Activated CD8-positive, alpha-beta T cell treated with anti-CD3 and anti-CD28 coated beads, Interleukin-2, amount 10 ng/mL, durations not matched to agents 7 days and 5 days (primary cell): ENCODE measurements at places on chromosomes 4 and X. TPM values are rescaled to one million over a fixed set of nuclear protein-coding genes. Genes with fewer than 3 reads are reported as not detected.

- no peak for DNase-seq
Measured at GRCh38 chr4:67988991-67989390, 25.7 kb upstream of the TMPRSS11A start.

DNA sequence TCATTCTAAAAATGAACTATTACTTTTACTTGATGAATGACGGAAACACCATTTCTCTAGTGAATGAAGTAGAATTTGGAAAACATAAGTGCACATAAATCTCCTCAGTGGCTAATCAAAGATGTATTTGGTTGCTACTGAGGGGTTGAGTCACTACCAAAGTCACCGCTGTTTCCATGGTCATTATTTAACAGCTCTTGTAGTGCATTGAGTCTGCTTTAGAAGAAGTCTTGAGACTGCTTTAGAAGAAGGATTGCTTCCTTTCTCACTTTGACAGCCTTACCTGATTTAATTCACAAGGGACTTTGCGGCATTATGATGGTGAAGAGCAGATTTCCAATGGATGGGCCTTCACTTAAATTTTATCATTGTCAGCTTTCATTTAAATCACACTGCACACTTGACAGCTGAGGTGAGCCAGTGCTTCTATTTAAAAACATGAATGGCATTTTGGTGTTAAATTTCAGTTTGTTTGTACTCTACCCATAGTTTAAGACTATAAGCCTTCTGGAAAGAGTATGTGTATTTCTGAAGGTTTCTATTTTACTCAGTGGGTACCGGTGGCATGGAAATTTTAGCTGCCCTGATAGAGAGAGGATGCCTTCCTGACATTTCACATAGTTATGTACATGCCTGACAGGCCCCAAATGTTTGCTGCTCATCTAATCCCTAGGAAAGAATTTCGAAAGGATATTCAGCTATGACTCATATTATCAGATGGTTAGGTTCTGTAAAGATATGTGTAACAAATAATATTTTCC lies 9.5 kb downstream of the ASB5 start:
- DNase-seq: no peak

DNA sequence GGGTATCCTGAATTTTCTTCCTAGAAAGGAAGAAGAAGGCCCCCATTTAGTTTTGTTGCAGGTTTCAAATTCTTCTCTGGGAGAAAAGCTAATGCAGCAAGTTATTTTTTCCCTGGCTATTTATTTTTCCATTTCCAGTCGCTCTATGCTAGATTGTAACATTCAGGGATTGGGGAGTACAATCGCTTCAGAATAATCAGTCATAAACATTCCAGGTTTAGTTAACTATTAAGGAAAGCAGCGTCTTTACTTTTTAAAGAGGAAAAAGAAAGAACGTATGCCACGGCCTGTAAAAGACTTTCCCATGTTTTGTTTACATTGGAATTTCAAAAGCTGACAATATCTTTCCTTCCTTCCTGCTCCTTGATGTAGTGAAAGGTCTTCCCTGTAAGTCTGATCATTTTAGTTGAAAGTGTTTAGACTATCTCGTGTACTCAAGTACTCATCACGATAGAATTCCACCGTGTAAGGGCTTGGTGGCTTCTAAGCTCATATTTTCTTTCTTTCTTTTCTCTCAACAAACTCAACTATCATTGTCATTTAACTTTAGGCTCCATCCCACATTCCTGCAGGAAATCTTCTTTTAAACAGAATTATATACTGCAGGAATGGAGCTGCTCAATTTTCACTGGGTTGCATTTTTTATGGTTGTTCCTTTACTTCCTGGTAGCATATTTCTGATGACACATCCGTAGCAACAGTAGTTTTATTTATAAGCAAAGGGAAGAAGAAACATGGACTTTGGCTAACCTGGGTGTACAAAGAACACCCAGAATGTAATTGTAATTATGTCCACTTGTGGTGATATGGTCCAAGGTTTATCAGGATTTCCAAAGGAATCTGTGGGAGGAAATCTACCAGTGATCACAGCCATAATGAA lies 213.1 kb upstream of the FAT1 start:
- no peak for DNase-seq

- no peak for DNase-seq
Measured at GRCh38 chrX:117274965-117275364, 812.2 kb upstream of the CT83 start.

- DNase-seq: no peak
Measured at GRCh38 chr4:114684462-114684861, 85.9 kb downstream of the UGT8 start.

GRCh38 chr4:149555146-149555545 lies 260.5 kb downstream of the IQCM start:
- no peak for DNase-seq

DNA sequence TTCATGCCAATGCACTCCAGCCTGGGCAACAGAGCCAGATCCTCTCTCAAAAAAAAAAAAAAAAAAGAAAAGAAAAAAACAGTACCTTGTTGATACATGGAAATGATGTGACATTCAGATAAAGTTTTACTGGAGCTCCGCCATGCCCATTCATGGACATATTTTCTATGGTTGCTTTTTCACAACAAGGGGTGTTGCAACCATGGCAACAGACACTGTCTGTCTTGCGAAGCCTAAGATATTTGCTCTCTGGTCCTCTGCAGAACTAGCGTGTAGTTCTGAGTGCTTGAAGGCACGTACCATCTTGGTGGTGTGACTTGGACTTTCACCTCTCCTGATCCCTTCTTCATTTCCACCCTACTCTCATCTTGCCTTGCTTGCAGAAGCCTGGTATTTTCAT lies 53.2 kb downstream of the TBL1X start:
- DNase-seq: no peak

DNA sequence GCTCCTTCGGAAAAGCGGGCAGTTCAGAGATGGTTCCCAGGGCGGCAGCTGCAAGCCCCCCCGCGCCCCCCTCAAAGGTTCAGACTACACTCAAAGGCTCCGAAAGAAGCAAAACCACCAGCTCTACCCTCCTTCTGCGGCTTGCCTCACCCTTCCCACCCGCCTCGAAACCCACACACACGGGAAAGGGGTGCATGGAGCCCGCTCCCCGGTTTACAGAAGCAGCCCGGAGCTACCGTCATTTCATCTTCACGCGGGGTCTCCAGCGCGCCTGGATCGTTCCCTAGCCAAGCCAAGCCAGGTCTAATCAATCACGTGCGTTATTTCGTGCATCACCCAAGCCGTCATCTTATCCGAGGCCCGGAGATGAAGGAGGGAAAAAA lies 1.2 kb downstream of the NLGN4X start:
- DNase-seq: no peak

DNA sequence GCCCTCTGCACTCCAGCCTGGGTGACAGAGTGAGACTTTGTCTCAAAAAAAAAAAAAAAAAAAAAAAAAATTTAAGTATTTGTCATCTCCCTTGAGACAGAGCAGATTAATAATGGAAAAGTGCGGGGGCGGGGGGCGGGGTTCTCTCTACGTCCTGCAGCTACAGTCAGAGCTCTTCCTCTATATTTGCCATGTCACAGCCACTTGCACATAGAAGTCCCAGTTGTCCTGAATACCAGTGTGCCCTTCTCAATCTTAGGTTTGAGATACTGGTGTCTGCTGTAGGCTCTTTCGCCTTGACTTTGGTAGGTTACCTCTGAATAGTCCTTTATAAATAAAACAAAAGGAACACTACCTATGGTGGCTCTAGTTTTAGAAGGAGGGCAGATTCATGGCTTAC lies 237.8 kb upstream of the PGRMC2 start:
- no peak for DNase-seq

DNA sequence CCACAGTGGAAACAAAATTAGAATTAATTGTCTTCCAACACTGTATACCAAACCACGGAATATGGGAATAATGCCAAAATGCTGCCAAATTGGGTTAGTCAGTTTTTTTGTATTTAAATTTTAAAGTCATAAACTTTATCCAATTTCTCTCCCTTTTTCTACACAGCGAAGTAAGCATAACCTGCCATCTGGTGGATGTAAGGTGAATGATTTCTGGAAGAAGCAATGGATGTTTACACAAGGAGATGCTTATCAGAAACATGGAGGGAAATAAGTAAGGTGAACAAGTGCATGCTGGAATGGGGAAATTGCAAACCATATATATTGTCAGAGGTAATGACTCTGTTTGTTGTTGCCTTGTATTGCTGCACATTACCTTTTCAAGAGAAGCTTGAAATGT lies 691.9 kb downstream of the TECRL start:
- DNase-seq: no peak

- no peak for DNase-seq
Measured at GRCh38 chrX:41693024-41693423, 4.3 kb downstream of the GPR34 start.

- DNase-seq: no peak
Measured at GRCh38 chr4:121183361-121183760, 19.2 kb upstream of the TNIP3 start.

- no peak for DNase-seq
Measured at GRCh38 chrX:133185938-133186337, 32.2 kb downstream of the TFDP3 start.

P2RY8 gene
- total RNA-seq: 62.9 TPM

SORBS2 gene
- total RNA-seq: not detected

SCLT1 gene
- total RNA-seq: 37.7 TPM

VCX3B gene
- total RNA-seq: not detected
